ENCODE measurements at places on chromosomes 16 and 17. TPM values are rescaled to one million over a fixed set of nuclear protein-coding genes. Genes with fewer than 3 reads are reported as not detected.

Gene RNF135
- 2.1 TPM for total RNA-seq

Gene EPX
- total RNA-seq = not detected

Gene MARVELD3
- not detected for total RNA-seq

Gene CLDN7
- 2.8 TPM for total RNA-seq

Gene CTF1
- total RNA-seq = 0.38 TPM

Gene GINS2
- 1.9 TPM for total RNA-seq

Gene LPO
- not detected for total RNA-seq

Gene SEZ6L2
- 0.82 TPM for total RNA-seq

Gene KRT9
- not detected for total RNA-seq

Gene PRCD
- total RNA-seq = 1.1 TPM

Gene CCL3
- total RNA-seq = 6.0 TPM

Gene ATP2A3
- 303 TPM for total RNA-seq

Gene PDIA2
- total RNA-seq = 0.53 TPM

Gene RSKR
- 22.5 TPM for total RNA-seq

Gene KPNA2
- 53.0 TPM for total RNA-seq

Gene PER1
- 1,468 TPM for total RNA-seq

Gene CARD14
- not detected for total RNA-seq

Gene RNU2-1
- total RNA-seq = 3,278 TPM

Gene TMIGD1
- total RNA-seq = not detected

Gene KIF18B
- 0.37 TPM for total RNA-seq

Gene XYLT1
- total RNA-seq = 57.8 TPM

Gene ADAM11
- total RNA-seq = 0.53 TPM

Gene ANKFN1
- total RNA-seq = not detected

Gene CFAP97D1
- not detected for total RNA-seq

Gene PIGS
- 61.9 TPM for total RNA-seq

Gene ANKRD40
- total RNA-seq = 37.6 TPM

Gene E4F1
- total RNA-seq = 47.0 TPM

Gene KRT13
- not detected for total RNA-seq

Gene ASIC2
- total RNA-seq = not detected

Gene SLC26A11
- total RNA-seq = 75.7 TPM

Gene RGS11
- not detected for total RNA-seq

Gene CACNG1
- total RNA-seq = not detected

Gene TBC1D3K
- not detected for total RNA-seq

Gene DHRS7C
- not detected for total RNA-seq

Gene SALL1
- not detected for total RNA-seq

Gene MYH1
- total RNA-seq = not detected

Gene CDR2
- total RNA-seq = 71.6 TPM
